Cerebellar nuclear complex (tissue), 1 donor: ENCODE measurements at places on chromosomes 2 and 18.

GRCh38 chr2:222955008-222955407 lies 94.2 kb downstream of the ACSL3 start:
- no peak for DNase-seq

- DNase-seq, result no peak
Observed at GRCh38 chr2:69034122-69034521, 21.1 kb downstream of the ANTXR1 start.

DNA sequence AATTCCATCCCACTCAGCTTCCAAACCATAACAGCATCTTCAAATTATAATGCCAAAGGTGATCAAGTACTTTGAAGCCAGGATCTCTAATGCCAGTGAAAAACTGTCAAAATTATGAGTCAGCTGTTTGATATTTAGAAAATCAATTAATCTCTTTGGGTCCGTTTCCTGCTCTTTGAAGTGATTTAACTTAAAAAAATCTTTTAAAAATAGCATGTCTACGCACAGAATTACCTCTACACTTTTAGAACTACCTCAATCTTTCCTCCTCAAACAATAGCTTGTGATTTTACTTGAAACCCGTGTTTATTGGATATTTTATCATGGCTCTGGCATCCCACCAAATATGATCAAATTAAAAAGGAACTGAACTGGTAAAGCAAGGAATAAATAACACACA lies 31.3 kb upstream of the TANK start:
- no peak for DNase-seq

DNA sequence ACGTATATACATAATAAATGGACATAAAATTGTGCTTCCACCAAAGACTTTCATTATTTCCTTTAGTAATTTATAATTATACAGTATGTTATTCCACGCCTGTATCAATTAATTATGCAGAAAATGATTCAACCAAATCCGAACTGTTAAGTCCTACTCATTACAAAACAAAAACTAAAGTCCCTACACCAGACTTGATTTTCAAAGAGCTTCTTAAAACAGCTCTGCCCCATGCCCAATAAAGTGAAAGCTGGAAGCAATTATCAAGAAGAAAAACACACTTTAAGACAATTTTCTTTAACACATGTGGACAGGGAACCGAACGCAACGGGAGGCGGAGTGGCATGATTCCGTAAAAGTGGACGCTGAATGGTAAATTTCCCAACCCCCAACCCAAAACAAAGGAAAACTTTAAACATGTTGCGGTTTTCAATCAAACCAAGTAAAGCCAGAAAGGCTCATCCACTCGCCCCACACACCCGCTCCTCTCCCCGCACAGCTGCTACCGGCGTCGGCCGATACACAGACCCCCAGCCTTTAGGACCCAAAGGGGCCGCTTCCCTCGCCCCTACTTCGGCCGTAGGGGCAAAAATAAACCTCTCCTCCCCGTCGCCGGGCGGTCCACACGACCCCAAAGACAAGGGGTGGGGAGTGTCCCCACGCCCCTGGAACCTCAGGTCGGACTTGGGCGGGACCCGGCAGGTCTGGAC lies 705 bp downstream of the YES1 start:
- DNase-seq, result no peak
